GM12878 (cell line): ENCODE measurements at places on chromosomes 3 and 15.

DNA sequence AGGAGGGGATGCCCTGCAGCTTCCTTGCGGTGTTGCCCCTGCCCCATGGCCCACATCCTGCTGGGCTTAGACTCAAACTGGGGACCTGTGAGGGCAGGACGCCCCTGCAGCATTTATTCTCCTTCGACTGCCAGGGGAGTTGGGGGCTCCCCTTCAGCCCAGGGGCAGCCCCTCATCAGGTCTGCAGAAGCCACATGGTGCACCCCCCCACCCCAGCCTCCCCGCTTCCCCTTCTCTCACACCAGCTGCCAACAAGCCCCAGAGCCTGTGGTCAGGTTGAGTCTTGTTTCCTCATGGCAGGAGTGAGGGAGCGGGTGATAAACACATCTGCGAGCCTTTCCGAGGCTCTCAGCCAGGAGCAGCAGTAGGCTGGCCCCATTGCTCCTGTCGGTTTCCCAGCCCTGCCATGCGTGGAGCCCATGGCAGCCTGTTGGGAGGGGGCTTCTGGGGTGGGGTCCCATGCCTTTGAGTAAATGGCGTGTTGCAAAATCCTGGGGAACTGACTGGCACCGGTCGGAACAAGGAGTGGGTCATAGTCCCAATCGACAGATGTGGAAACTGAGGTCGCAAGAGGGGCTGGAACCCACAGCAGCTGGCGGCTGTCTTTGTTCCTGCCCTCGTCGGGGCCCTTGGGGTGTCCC is 27.8 kb downstream of the WNT7A start:
- DNase-seq, result no peak

DNA sequence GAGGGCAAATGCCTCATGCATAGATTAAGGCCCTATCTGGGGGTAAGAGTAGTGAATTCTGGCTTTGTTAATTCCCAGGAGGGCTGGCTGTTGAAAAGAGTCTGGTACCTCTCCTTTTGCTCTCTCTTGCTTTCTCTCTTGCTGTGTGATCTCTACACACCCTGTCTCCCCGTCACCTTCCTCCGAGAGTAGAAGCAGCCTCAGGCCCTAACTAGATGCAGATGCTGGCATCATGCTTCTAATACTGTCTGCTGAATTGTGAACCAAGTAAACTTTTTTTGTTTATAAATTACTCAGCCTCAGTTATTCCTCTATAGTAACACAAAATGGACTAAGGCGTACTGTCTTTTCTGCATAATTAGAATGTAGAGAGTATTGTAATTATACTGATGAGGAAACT is 908.1 kb downstream of the DIPK2A start:
- DNase-seq, result no peak

DNA sequence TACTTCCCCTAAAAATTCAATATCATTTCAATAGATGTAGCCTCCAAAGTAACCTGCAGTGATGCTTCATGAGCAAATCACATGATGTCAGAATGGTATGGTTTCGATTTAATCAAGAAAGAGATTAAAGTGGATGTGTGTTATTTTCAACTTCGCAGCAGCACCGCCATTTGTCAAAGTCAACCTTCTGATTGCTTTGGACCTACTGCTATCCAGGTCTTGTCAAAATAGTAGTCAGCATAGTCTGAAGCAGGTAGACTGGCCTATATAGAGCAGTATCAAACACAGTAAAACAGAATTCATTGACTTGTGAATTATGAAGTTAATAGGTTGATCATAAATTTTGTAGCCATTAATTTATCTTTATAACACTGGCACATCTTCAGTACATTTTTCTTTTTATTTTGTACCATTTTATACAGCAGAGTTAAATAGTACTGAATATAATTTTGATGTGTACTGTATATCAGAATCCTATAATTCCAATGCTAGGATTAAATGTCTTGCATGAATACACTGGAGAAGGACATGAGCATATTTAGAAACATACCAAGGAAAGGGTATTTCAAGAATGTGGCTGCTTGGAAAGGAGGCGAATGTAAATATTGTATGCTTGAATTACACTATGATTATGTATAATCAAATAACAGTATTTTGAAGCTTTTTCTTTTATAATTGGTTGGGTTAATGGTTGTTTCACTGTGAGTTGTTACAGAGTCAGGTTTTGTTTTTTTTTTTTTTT is 79.6 kb downstream of the CDIN1 start:
- no peak for DNase-seq

GRCh38 chr3:191358929-191359328 is 28.6 kb upstream of the UTS2B start:
- DNase-seq, result no peak

DNA sequence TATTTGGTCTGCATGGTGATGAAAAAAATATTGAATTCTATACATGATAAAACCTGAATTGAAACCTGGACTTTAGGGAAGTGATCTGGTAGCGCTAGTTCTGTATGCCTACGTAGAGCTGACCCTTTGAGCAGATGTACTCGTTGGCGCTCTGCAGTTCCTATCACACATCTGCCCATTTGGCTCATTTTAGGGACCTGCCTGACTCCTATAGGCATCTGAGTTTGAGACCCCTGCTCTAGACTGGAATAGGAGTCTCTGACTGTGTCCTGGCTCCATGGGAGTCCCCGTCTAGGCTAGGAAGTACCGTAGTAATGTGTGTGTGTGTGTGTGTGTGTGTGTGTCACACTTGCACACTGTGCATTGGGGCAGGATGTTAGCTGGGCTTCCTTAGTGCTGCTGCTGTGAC is 21.2 kb downstream of the STARD5 start:
- DNase-seq, result no peak

GRCh38 chr15:89368566-89369223 is 34.1 kb upstream of the POLG start:
- DNase-seq, result no peak

GRCh38 chr3:109297496-109297895 is 18.8 kb downstream of the DPPA2 start:
- DNase-seq, result no peak
